ENCODE measurements at places on chromosomes 7 and 10.

- DNase-seq: no peak
Observed at GRCh38 chr10:1292611-1293031, 236.4 kb downstream of the WDR37 start.

- DNase-seq: no peak
Observed at GRCh38 chr10:15460661-15461060, 89.6 kb upstream of the FAM171A1 start.

DNA sequence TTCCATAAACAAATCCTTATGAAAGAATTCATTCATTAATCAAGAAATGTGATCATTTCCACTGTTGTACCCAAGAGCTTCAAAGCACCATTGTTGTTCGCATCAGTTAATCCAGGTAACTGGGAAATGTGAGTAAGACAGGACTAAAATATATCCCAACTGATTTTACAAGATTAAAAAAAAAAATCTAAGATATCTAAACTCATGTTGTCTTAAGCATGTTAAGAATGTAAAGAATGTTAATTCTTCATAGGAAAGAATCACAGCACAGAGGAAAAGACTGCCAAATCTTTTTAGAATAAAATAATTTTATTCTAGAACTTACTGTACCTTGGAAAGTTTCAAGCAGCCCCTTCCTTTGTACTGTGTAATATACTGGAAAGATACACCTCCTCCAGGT is 16.4 kb downstream of the FZD1 start:
- DNase-seq: no peak

DNA sequence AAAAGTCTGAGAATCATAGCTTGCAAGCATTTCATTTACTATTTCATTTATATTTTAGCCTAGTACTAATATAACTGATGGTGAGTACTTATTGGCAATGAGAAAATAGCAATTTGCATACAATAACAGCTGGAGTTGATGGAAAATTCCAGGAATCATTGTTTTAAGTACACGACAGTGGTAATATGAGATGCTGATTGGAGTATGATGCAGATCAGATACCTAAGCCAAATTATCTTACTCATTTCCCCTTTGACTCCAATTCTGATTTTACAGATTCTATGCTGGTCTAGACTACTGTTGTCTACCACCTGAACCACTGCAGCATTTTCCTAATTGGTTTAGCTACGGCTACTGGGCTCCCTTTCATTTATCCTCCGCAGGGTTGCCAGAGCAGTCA is 36.7 kb downstream of the GNG11 start:
- DNase-seq: no peak

DNA sequence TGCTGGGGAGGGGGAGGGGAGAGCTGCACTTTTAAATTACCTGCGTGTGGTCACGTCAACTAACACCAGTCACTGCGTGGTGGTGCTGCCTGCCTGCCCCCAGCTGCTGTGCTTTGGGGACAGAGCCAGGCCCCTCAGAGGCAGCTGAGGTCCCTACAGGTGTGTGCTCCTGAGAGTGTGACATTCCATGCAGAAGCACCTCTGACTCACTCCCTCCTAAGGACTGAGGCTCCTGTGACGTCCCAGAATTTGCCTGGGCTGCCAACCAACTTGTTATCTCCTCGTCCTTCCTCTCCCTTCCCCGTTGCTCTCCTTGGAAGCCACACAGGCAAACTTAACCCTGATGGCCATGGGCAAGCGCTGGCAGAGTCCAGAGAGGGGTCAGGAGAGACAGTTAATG is 563.0 kb downstream of the PARD3 start:
- DNase-seq: no peak

- peak; percentile 55 for DNase-seq
Observed at GRCh38 chr7:5234852-5235831, 45.1 kb downstream of the WIPI2 start.

- no peak for DNase-seq
Observed at GRCh38 chr7:2795906-2796305, 48.2 kb downstream of the GNA12 start.

- no peak for DNase-seq
Observed at GRCh38 chr7:36147361-36147760, 5.7 kb upstream of the EEPD1 start.

DNA sequence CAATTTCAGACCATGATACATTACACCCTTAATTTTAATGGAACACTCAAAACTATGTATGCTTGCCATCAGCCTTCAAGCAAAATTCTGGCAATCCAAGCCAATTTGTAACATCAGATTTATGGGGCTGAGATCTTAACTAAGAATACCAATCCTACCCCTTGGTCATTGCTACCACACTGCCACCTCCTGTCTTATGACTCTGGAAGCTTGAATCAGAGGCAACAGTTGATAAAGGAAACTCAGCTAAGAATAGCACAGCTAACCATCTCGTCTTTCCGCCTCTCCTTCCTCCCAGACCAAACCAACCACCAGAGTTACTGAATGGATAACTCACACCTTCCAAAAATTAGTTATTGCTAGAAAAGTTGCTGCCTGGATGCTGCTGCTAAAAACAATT is 7.4 kb downstream of the IGF2BP3 start:
- DNase-seq: no peak

GRCh38 chr7:55534262-55534915 is 37.9 kb downstream of the VOPP1 start:
- DNase-seq: no peak

- no peak for DNase-seq
Observed at GRCh38 chr10:59649606-59650346, 59.9 kb downstream of the SLC16A9 start.

DNA sequence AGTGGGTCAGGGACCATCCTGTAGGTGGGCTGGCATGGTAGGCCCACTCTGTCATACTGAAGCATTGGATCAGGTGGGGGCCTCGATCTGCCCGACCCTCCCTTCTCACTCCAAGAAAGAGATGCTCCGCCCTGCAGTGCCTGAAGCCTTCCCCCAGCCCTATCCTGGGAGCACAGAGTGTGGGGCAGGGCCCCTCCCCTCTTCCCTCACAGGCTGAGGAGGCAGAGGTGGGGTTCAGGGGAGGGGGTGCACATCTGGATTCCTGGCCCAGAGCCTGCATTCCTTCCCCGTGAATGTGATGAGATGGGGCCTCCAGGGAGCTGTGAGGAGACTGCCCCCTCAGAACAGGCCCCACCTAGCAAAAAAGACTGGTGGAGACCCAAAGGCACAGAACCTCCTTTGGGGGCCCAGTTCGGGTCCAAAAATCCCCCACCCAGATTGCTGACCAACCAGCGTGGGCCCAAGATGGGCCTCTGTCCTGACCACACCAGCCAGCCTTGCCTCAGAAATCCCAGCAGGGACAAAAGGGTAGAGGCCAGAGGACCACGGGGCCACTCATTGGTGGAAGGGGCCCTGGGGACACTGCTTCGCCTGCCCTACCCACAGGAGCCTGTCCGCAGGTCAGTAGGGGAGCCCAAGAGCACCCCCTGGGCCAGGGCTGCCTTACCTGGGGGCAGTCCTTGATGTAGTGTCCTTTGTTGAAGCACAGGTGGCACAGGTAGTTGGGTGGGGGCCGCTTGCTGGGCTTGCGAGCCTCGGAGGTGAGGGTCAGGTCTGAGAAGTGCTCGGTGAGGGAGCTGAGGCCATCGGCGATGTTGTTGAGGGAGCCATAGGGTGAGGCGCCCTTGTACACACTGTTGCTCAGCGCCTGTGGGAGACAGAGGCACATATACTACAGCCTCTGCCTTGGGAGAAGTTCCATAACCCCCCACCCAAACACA is 13.3 kb downstream of the ZCCHC24 start:
- DNase-seq: no peak

DNA sequence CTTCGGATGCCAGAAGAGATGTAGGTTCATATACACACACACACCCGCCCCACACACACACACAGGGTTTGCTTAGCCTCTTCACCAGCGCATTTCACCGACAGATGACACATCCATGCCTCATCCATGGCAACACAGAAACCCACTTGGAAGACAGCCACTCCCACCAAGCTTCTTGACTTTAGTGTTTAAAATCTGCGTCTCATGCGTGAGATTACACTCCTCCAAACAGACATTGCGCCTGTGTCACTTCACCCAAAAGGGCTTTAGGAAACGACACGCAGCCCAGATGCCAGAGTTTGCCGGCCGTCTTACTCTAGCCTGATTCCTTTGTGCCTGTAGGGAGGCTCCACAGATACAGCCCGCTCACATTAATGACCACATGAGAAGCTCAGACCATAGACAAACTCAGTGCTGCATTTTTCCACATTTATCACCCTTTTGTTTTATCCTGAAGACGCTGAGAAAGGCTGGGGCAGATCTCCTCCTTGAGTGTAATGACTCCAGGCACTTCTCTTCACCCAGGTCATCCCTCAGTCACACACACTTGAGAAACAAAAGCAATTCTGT is 73.8 kb downstream of the DIP2C start:
- no peak for DNase-seq

DNA sequence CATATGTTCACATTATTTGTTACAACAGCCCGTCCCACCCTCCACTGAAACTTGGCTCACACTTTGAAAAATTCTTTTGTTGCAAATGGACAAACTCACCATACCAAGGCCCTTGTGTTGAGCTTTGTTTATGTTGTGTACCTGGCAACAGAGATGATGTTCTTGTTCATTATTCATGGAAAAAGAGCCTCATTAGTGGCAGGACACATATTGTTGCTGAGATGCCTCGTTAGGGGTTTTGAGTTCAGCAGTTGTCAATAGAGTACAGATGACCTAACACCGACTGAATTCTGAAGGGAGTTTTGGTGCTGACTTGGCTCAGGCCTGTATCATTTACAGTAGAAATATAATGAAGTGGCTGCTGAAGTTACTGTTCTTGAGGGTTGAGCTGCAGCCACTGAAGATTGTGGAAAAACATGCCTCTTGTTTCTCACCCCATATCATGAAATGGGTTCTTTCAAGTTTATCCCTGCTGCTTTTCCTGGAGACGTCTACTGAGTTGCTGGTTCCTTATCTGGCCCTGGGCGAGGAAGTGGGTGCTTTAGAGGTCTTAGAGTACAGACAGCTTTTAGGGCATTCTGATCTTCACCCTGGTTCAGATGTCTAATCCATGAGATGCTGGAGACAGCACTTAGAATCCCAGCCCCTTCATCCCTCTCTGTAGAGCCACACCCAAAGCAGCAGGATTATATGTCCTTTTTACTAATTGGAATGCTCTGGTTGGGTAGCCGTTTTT is 149.7 kb downstream of the WNT2 start:
- no peak for DNase-seq

- DNase-seq: no peak
Observed at GRCh38 chr7:39375047-39375873, 190.9 kb upstream of the YAE1 start.

DNA sequence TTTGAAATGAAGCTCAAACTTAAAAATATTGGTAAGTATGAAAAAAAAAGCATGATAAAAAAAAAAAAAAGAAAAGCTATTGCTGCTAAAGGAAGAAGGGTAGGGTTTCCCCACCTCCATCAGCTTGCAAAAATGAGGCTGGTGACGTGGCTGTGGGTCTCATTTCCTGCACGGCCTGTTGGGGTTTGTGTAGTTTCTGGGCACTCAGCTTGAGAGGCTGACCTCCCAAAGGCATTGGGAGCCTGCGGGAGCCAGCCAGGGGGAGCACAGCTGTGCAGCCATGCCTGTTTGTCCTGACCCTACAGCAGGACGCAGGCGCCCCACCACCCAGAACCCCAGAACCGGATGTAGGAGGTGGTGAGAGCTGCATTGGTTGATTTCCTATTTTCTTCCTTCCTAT is 48.8 kb upstream of the CARD11 start:
- no peak for DNase-seq

DNA sequence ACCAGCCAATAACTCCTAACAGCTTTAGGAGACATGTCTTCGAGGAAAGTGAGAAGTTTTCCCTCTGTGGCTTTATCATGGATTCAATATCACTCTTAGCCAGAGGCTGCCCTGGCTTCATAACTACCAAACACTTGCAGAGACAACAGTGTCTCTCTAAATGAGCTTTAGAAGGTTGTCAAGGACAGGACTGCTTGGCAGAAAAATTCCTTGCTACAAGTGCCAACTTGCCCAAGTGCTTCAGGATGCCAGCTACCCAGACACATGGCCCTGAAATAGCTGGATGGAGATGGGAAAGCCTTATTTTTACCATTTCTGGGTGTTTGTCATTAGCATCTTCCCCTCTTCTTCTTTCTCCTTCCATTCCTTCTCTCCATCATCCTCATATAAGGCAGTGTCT is 137.1 kb upstream of the MDFIC start:
- no peak for DNase-seq

GRCh38 chr10:43809211-43809930 is 160.7 kb upstream of the ZNF32 start:
- no peak for DNase-seq

- no peak for DNase-seq
Observed at GRCh38 chr10:89481662-89482061, 53.7 kb downstream of the SLC16A12 start.

- DNase-seq: no peak
Observed at GRCh38 chr7:105009667-105010503, 4.1 kb upstream of the KMT2E start.

- DNase-seq: no peak
Observed at GRCh38 chr10:78300526-78300925, 266.9 kb downstream of the RPS24 start.

DNA sequence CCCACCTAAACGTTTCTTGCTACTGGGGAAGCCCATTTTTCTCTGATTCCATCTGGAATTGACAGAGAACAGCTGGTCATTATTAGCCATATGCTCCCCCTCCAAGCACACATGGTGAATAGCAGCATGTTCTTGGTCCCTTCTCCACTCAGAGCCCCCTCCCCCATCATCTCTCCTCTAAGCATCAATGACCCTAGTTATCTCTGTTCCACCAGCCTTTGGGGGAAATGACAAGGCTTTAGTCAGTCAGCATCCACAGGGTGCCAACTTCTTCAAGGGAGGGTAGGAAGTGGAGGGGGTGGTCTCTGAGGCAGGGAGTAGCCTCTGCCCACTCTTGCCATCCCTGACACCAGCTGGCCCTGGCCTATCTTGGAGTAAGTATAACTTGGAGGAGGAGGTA is 163.1 kb downstream of the UBE2H start:
- DNase-seq: no peak

- DNase-seq: no peak
Observed at GRCh38 chr10:90965720-90966119, 44.8 kb upstream of the ANKRD1 start.

- DNase-seq: no peak
Observed at GRCh38 chr10:19892270-19892669, 76.0 kb downstream of the PLXDC2 start.
